Stimulated activated effector memory CD8-positive, alpha-beta T cell treated with anti-CD3 and anti-CD28 coated beads, Interleukin-12 subunit alpha, Interleukin-12 subunit beta, amount 100 ng/mL, for 72 hours (primary cell): ENCODE measurements at places on chromosomes 5 and 9.

DNA sequence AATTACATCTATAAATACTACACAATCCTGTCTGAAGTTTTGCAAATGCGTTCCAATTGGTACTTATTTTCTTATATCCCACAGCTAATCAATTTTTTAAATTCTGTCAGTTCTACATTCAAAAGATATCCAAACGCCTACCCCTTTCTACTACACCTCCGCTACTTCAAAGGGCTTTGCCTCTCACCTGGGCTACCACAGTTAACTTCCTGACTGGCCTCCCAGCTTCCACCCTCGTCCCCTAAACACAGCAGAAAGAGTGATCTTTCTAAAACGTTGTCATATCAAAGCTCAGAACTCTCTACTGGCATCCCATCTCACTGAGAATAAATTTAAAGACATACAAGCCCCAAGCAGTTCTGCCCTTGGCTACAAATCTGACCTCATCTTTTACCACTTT, 32.3 kb upstream of the NIPBL start:
- DNase-seq, result no peak

DNA sequence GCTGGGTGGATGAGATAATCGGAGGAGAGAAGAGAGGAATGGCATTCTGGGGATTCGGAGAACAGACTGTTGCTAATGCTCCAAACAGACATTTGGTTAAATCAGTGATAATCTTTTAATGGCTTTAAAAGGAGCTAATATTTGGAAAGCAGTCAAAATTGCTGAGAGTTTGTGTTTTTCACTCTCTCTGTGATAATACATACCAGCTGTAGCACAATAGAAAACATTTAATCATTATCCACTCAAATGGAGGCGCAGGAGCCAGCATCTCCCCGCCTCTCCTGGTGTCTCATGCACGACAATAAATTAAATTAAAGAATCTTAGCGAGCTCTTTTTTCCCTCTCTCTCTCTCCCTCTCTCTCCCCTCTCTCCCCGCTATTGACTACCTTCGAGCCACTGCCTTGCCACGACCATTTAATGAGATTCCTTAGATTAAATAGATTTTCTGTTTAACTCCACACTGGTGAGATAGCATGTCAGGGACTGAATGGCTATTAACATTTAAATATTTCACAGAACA, 268.6 kb upstream of the MVB12B start:
- no peak for DNase-seq

DNA sequence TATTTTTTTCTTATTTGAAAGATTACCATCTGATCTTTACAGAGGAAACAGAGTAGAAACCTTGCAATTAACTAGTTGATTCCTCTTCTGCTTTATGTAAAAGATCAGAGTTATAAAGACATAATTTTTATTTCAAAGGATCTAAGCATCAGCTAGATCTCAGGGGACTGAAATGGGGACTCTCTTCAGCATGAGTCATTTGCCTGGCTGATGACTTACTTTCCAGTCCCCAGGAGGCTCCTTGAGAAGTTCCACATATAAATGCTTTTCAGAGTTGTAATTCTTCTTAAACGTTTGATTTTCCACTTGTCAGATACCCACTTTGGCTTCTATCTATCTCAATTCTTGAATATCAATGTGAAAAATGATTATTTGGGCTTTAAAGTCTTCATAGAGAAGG, 389.4 kb downstream of the RAB3C start:
- no peak for DNase-seq

- DNase-seq, result no peak
Measured at GRCh38 chr5:51373880-51374523, 9.2 kb upstream of the ISL1 start.

- DNase-seq, result no peak
Measured at GRCh38 chr9:87250205-87250604, 247.5 kb upstream of the DAPK1 start.
